ENCODE measurements at places on chromosomes 11 and 22.

DNA sequence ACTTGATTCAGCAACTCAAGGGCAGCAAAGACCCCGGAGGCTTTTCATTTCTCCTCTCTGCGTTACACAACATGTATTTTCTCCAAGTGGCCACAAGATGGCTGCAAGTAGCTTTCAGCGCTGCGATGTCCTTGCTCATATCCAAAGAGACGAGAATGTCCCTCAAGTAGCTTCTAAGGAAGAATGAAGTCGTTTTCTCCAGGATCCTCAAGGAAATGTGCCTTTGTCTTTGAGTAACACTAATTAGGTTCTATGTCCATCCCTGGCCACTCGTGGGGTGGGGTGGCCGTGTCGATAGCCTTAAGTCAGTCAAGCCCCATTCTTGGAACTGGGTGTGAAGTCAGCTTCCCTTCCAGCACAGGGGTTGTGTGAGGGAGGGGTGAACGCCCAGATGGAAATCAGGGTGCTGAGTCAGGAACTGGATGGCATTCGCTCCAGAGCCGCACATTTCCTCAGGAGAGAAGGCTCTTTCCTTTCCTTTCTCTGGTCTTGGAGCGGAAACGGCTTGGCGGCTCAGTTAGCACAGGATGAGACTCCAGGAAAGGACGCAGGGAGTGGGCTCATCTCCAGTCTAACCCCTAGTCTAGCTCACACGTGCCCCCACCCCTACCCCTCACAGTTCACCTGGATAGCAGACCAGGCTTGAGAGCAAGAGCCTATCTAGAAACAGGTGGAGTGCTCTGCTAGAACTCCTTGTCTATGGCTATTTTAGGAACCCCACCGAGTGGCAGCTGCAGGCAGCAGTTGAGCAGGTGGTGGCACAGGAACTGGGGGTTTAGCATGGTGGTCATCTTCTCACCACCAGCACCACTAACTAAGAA lies 44.3 kb downstream of the NNMT start:
- peak; percentile 77 for DNase-seq

- no peak for DNase-seq
Measured at GRCh38 chr22:46800102-46800857, 37.8 kb downstream of the TBC1D22A start.

- DNase-seq = no peak
Measured at GRCh38 chr11:121592708-121593107, 139.9 kb upstream of the SORL1-AS1 start.

GRCh38 chr11:17563961-17564686 lies 17.1 kb downstream of the OTOG start:
- no peak for DNase-seq

- no peak for DNase-seq
Measured at GRCh38 chr11:289398-289711, 429 bp downstream of the PGGHG start.

DNA sequence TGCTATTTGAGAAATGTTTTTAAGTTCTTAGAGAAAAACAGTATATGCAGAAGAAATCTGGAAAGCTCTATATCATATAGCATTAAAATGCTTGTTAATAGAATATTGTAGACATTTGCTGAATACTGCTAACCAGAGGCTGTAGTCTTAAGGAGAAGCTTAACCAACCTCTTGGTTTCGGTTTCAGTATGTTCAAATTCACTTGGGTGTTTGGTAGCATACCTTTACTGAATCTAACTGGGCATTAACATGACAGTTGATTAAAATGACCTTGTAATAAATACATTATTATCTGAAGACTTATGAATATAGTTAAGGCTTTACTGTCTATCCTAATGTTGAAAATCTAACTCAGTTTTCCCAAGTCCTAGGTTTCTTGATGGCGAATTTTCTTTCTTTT lies 5.4 kb downstream of the PCF11 start:
- DNase-seq = no peak

- peak; percentile 83 for DNase-seq
Measured at GRCh38 chr11:44565953-44566949, 788 bp downstream of the CD82 start.

GRCh38 chr11:65625628-65626342 lies 10.2 kb downstream of the PCNX3 start:
- peak; percentile 45 for DNase-seq

DNA sequence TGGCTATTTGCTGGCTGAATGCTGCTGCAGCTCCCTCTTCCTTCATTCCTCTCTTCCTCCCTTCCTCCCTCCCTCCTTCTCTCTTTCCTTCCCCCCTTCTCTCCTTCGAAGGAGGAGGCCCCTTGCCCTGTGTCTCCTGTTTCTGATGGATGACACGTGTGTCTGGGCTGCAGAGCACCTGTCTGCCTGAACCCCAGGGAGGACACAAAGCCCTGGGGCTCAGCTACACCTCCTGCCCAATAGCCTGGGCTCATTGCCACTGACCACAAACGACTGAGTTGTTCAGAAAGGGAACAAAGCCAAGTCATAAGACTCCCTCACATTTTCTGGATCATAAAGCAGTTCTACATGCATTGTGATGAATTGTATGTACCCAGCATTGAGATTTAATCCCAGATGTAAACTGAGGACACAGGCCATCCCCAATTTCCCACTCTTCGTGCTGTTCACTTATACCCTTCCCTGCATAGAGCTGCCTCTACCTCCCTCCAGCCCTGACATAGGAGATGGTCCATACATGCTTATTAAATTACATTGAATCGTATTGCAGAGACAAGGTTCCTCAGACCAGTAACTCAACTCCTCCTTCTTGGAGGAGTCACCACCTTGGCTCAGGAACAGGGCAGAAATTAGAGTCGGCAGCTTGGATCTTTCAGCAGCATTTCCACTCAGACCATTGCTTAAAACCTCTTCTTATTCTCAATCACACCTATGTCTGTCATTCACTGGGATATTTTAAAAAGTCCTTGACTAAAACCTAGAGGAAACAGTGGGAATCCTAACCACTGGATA lies 1.2 kb downstream of the CSRP3 start:
- peak; percentile 61 for DNase-seq

DNA sequence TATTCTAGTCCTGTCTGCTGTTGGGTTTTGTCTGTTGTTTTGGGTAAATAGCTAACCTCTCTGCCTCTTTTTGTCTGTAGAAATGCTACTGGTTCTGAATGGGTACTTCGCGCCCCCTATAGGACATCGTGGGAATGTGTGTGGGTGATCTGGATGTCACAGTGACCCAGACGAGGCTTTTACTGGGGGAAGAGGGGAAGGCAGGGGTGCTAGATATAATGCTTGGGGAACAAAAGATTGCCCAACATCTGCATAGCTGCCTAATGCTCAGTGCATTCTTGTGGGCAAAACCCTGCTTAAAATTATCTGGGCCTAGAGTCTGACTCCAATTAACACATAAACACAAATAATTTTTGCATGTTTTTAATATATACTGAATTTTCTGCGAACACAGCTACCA lies 57.7 kb downstream of the BMAL1 start:
- DNase-seq = peak; percentile 66

DNA sequence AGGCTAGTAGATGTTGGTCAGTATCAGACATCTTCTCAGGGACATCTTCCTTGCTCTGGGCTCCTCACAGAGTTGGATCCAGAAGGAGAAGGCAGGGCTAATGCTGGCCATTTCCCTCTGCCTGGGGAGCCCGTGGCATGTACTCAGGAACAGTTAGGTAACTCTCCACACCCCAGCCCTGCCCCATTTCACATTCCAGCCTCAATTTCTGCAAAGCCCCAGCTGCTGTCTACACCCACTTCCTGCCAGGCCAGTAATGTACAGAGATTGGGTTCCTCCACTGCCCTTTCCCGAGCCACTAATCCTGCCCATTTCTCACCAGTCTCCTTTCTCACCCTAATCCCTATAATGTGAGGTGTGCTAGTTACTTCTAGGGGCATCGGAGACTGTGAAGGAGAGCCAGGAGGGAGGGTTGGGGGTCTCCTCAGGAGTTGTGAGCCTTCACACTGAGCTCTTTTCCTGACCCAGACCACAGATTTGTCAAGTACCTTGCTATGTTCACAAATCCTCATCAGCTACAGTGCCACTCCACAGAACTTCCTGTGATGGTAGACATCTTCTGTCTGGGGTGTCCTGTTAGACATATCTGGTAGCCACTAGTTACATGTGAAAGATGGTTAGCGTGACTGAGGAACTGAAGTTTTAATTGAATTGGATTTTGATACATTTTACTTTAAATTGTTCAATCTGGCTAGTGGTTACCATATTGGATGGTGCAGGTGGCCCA lies 1.3 kb upstream of the SEC14L3 start:
- no peak for DNase-seq

- no peak for DNase-seq
Measured at GRCh38 chr11:28107191-28107749, 686 bp downstream of the KIF18A start.

DNA sequence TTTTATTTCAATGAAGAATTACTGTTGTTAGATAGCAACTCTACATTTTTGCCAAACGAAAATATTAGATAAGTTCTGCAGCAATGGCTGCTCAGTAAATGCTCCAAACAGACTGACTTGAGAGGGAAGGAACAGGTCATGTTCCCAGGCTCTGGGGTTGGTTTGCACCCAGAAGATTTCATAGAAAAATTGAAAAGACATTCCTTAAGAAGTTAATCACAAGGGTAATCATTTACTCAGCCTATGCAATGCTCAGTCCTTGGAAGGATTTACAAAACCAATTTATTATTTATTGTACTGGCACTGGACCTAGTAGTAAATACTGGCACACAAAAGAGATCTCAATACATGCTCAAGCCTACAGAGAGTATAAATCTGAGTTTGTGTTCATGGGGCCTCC lies 179.1 kb upstream of the MTNR1B start:
- no peak for DNase-seq

DNA sequence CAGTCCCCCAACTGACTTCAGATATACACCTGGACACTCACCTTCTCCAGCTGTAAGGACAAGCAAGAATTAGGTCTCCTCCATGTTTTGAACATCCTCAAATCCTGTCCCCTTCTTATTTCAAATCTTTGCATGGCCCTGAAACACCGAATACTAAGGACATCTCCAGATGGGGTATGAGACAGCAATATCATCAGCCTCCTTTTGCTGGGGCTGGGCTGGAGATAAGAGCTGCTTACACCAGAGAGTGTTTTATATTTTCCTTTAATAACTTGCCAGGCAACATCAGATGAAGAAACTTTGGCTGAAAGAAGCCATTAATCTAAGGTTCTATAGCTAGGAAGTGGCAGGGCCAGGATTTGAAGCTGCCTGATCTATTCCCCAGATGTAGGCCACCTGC lies 21.6 kb downstream of the TUG1 start:
- DNase-seq = no peak

DNA sequence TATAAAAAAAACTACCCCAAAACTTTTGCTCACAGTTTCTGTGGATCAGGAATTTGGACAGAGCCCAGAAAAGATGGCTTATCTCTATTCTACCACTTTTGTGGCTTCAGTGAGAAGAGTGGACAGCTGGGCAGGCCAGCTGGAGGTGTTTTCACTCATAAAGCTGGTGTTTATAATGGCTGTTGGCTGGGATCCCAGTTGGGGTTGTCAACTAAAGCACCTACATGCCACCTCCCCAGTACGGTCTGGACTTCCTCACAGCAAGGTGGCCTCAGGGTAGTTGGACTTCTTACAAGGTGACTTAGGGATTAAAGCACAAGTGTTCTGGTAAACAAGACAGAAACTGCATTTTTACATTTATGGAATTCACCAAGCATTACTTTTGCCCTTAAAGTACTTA lies 171.0 kb downstream of the NELL1 start:
- no peak for DNase-seq

DNA sequence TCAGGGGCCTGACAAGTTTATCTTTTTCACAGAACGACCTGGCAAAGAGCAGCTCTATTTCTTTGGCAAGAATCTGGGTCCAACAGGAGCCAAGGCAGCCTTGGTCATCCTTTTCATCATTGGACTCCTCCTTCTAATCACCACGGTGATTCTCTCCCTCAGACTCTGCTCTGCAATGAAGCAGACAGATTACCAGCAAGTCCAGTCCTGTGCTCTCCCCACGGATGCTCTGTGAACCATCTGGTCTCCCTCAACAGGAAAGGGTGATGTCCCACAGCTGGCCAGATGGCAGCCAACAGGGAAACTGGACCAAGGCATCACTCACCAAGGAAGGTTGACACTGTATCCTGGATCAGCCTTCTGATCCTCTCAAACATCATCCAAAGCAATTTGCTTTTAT lies 17.0 kb upstream of the PANX1 start:
- no peak for DNase-seq

DNA sequence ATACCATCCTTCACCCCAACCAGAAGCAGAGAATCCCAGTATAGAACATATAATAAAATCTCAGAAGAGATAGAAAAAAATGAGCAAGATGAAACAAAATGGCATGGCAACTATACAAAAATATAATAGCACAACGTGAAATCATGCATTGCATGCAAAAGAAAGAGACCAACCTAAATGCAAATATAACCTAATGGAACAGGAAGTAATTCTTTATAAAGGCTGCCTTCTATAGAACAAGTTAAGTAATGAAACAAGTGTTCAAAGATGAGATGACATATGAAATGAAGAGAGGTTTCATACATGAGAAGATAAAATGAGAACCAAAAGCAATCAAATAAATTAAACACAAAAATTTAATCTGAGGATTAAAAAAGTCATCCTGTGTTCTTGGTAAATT lies 18.5 kb upstream of the ARHGAP20 start:
- no peak for DNase-seq

DNA sequence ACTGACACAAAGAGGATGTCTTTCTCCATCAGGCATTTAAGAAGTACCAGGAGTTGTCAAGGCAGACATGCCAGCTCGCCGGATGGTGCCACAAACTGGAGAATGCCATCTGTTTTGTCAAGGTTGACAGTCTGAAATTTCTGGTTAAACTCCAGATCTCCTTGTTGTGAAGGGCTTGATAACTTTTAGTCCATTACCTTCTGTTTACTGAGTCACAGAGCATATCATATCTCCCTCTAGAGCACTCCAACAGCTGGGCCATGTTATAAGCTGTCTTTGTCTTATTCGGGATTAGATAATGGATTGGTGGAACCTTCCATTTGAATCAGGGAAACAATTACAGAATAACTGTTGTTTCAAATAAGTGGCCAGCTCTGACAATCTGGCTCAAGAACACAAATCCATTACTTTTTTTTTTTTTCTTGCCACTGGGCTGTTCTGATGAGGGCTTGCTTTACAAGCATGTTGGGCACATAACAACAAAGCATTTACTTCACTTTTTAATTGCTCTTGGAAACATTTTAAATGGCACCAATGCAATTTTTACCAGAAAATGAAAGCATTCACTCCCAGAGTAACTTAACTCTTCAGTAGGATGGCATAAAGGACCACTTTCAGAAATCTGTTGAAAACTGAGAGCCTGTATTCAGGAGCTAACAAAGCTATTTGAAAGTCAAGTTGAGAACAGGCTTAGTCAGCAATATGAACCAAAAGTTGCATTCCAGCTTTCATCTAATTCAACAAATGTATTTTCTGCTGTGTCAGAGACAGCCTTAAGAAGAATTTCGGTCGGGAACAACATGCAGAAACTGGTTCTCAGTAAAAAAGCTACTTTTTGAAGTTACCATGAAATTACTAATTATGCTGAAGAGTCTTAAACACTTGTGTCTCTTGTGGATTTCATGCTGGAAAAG lies 227.6 kb upstream of the PITPNB start:
- no peak for DNase-seq

GRCh38 chr22:30327864-30328345 lies 1.2 kb upstream of the TBC1D10A start:
- no peak for DNase-seq

Measured in tongue (tissue), 3 donors.